Stimulated activated CD8-positive, alpha-beta memory T cell treated with anti-CD3 and anti-CD28 coated beads, Interleukin-2, amount 100 ng/mL, for 1 hour (primary cell): ENCODE measurements at places on chromosomes 1 and 21.

DNA sequence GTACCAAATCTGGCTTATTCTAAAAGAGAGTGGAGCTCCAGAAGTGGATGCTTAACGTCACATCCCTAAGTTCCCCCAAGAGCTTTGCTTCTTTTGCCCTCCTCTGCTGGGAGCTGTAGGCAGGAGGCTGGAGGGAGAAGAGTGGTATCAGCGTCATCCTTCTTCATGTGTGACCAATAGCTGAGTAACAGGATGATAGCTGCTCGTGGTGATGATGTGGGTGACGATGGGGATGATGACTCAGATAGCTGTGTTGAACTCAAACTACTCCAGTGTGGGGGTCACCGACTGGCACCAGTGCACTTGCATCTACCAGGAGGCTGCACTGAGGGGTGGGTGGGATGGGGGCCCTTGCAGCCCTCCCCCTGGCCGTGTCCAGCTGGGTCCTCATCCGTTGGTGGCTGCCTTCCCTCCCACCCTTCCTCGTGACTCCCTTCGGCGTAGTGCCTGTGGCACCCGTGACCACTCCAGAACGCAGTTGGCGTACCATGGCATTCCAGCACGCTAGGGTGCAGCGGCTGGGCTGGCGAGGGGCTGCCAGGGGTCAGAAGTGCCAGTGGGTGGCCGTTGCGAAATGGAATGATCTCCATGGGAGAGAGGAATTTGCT is 1.1 kb downstream of the IGFN1 start:
- no peak for DNase-seq

DNA sequence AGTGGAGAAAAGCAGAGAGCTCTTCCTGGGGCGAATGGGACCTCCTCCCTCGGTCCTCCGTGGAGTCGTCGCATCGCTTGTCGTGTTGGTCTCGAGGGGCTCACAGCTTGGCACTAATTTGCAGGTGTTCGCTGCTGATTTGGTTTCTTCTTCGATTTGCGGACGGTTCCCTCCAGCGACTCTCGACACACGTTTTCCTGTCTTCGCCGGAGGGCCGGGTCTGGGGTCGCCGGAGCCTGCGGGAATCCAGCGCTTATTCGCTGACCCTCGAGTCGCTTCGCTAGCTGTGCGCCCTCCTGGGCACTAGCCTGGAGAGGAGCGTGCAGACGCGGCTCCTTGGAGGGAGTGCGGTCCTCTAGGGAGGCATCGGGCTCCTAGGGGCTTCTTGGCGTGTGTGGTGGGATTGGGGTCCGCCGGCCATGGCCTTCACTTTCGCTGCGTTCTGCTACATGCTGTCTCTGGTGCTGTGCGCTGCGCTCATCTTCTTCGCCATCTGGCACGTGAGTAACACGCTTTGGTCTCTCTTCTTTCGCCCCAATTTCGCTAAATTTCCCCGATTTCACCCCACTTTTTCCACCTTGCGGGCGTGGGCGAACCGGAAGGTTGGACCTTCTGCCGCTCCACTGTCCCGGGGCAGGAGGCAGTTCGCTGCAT is 766 bp downstream of the CNIH3 start:
- DNase-seq: no peak

DNA sequence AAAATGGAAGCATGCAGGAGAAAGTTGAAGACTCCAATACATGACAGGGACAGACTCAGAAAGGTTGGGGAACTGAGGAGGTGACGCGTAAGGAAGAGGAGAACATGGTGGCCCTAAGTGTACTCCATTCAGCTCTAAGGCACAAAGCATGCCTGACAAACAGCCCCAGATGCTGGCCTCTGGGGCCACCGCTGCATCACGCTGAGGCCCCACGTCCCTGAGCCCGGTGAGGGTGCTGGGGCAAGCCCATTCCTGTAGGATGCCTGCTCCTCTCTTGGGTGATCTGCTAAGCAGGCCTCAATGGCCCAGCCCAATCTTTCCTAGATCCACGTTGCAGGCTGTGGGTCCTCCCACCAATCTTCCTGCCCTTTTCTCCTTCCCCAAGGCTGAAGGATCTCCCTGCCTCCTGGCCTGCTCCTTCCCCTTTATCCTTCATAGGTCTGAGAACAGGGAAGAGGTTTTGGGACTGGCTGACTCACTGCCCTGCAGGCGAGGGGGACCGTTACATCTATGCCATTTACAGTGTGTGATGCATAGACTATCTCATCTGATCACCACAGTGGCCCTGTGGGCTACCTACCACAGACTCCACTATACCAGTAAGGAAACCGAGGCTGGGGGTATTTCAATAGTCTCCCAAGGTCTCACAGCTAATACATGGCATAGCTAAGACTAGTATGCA is 16.8 kb upstream of the NID1 start:
- no peak for DNase-seq

- DNase-seq: no peak
Measured at GRCh38 chr1:201127755-201128455, 921 bp upstream of the ASCL5 start.

DNA sequence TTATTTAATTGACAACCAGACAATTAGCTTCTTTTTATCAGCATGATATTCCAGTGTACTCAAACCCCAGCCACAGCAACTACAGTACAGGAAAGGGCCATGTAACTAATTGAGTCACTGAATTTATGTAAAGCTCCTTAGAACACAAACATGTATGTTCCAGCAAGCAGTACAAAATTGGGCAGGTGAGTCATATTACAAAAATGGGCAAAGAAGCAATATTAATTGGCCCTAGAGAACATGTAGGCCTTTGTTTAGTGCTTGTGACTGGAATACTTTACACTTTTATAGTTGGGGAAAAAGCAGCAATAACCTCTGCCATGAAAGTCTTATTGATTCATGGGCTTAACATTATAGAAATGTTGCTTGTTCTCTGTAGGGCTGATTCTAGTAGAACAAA is 31.8 kb downstream of the CLEC20A start:
- no peak for DNase-seq

GRCh38 chr1:51850420-51851223 is 27.9 kb downstream of the NRDC start:
- DNase-seq: no peak

- DNase-seq: no peak
Measured at GRCh38 chr1:95005584-95005983, 67.2 kb downstream of the ALG14 start.
